ENCODE measurements at places on chromosomes 5 and 9. TPM values are rescaled to one million over a fixed set of nuclear protein-coding genes. Genes with fewer than 3 reads are reported as not detected.

Gene TERT
- total RNA-seq = 5.1 TPM

Gene SEMA6A
- total RNA-seq = 0.23 TPM

Gene THBS4
- total RNA-seq = 6.7 TPM

Gene ACOT12
- not detected for total RNA-seq

Gene GRPEL2
- total RNA-seq = 42.7 TPM

Gene MLANA
- not detected for total RNA-seq

Gene ZNF454
- total RNA-seq = not detected

Gene SLC6A19
- total RNA-seq = not detected

Gene CYLC2
- not detected for total RNA-seq

Gene ZFP2
- total RNA-seq = 0.86 TPM

Gene GABRA1
- total RNA-seq = not detected

Gene CCL21
- total RNA-seq = not detected

Gene NR2F1-AS1
- total RNA-seq = 0.93 TPM

Gene SLC46A2
- not detected for total RNA-seq

Gene PCDHB5
- not detected for total RNA-seq

Gene NFIB
- not detected for total RNA-seq

Gene CREB3
- 30.7 TPM for total RNA-seq
